Cortex of kidney (tissue), 1 donor: ENCODE measurements at places on chromosomes 13 and 19.

- DNase-seq, result no peak
These were observed 39.9 kb downstream of the MBNL2 start for GRCh38 chr13:97262058-97262457.

DNA sequence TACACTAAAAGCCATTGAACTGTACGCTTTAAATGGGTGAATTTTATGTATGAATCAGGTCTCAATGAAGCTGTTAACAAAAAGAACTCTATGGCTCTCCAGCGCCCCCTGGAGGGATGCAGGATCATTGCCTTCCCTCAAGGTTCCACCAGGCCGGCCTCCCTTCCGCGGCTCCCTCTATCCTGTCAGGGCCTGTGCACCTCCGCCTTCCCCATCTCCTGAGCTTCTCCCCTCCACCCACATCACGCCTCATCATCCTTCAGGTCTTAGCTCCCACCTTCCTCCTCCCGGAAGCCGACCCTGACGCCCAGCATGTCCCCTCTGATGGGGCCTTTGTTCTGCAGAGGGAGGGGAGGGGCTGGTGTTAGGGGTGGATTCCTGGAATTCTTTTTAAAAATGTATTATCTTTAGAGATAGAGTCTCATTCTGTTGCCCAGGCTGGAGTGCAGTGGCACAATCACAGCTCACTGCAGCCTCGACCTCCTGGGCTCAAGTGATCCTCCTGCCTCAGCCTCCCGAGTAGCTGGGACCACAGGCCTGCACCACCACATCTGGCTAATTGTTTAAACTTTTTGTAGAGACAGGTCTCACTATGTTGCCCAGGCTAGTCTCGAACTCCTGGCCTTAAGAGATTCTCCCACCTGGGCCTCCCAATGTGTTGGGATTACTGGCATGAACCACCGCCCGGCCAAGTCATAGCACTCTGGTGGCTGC, 27.7 kb downstream of the MEIS3 start:
- no peak for DNase-seq

DNA sequence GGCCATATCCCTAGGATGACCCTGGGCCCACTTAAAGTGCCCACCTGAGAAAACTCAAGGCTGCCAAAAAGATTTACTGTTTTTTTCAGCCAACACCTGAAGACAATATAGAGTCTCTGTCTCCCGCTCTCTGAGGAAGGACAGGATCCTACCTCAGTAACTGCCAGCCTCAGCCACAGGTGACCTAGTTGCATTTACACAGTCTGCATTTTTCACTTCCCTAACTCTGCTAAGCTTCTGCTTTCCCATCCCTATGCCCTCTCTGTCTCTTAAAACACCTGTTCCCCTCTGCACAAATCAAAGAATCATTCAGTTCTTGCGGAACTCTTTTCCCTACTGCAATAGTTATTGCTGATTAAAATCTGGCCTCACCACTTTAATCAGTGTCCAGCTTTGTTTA, 609.5 kb downstream of the UQCRFS1 start:
- DNase-seq, result no peak

DNA sequence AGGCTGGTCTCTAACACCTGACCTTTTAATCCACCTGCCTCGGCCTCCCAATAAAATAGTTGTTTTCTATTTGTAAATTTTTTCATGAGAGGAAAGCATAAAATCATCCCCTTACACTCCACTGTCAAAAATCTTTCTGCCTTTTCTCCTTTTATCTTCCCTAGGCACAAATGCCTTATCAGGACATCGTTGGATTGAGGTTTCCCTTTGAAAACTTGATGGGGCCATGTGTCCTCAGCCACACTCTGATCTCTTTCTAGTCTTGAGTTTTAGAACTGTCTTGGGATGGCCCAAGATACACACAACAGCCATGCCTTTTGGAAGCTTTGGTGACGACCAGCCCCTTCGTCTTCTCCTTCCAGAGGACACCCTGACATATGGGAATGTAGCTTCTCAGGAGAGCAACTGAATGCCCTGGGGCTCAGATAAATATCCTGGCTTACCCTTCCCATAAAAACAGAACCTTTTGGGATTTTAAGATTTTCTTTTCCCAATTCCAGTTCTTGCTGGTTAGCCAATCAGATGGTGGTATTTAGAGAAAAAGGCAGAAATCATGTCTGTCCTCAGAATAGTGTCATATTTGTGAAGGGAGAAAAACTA, 112.4 kb downstream of the ZNF429 start:
- DNase-seq, result no peak

DNA sequence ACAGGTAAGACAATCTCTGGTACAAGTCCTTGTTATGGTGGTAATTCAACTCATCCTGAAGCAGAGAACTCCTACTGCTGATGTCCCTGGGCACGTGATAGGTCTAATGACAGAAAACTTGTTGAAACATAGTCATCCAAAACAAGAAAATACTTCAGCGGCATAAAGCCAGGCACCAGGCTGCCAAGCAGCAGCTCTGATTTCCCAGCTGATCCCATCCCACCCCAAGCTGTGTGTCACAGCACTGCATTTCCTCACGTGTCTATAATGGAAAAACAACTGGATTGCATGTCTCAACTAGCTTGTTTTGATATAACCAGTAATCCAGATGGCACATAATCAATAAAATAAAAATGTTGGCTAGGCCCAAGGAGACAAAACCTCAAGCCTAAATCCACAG, 64.8 kb downstream of the MIPEP start:
- no peak for DNase-seq

DNA sequence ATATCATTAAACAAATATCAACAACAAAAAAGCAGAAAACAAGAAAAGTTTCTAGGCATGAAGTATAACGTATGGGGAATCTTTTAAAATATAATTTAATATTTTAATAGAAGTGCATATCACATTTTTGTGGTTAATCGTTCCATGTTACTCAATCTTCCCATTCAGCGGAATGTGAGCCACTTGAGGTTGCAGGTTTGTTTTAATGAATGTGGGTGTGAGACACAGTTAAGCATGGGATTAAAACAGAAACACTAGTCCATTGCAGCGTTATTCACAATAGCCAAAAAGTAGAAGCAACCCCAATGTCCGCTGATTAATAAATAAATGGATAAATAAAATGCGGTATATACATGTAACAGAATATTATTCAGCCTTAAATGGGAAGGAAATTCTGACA, 146.0 kb downstream of the NDFIP2 start:
- DNase-seq, result no peak

DNA sequence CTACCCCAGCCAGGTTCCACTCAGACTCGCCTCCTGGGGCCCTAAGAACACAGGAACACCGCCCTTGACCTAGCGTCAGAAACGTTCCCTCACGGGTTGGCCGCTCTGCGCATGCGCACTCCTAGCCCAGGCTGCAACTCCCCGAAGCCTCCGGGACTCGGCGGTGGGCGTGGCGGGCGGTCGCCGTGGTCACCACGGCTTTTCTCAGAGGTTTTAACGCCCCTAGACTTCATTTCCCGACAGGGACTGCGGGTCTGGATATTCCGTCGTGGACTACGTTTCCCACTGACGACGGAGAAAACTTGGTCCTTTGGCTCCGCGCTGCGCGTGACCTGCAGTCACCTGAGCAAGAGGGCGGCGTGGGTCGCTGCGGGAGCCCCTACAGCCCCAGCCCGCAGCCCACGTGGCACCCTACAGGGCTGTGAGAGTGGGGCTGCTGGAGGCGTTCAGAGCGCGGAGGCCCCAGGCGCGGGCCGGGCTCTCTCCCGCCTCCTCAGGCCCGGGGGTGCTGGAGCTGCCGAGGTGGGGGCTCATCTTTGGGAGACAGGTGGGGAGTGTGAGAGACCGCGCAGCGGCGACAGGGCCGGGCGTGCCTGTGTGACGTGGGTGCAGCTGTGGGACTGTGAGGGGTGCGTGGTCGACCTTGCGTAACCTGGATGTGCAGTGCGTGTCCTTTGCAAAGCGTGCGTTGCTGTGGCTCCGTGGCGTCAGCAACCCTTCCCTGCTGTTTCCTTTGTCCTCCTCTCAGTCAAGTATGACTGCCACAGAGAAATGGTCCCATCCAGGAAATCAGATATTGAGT, 38.0 kb upstream of the ZNF573 start:
- peak; percentile 42 for DNase-seq

DNA sequence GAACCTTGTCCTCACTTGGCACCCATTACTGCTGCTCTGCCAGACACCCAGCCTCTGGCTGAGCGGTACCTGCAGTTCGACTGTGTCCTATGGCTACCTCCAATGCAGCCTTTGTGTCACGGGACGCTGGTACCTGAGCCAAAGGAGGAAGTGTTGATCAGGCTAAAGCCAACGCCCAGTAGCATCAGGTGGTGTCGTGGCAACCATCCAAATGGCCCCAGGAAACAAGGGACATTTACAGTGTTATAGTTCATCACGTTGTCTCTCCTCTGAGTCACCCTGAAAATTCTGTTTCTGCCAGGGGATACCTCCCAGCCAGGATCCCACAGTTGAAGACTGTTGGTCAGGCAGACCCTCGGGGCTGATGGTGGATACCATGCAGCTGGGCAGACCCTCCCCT, 10.1 kb downstream of the RHPN2 start:
- no peak for DNase-seq

DNA sequence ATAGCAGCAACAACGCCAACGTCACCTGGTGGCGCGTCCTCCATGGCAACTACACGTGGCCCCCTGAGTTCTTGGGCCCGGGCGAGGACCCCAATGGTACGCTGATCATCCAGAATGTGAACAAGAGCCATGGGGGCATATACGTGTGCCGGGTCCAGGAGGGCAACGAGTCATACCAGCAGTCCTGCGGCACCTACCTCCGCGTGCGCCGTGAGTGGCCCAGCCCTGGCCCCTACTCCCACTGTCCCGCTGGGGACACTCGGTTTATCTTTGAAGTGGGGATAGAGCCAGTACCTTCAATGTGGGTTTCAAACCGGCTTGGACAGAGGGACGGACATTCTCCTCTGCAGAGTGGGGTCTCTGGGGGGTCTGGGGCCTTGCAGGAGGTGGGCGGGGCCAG, 2.0 kb downstream of the CD79A start:
- no peak for DNase-seq

- no peak for DNase-seq
These were observed 84.3 kb downstream of the FGF14 start for GRCh38 chr13:102317593-102317992.

GRCh38 chr19:4140237-4140711, 13.2 kb upstream of the CREB3L3 start:
- no peak for DNase-seq

DNA sequence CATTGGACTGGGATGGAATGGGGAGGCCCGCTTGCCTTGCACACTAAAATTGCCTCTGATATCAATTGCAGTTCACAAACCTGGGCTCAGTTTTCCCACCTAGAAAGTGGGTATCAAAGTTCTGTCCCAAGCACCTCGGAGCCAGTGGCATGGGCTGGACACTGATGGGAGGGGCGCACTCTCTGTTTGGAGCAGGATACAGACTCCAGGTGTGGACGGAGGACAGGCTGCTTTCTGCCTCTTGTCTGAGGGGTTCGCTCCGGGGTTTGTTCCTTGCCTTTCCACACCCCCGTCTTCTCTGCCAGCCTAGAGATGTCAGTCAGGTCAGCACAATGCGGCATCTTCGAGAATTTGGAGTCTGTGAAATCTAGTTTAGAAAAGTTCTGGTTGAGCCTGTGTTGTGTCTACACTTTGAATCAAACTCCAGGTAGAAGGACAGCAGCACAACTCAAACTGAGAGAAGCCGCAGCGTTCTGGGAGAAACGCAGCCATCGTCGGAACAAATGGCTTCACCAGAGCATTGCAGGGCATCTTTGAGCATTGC, 141.9 kb downstream of the TEX29 start:
- DNase-seq, result no peak

DNA sequence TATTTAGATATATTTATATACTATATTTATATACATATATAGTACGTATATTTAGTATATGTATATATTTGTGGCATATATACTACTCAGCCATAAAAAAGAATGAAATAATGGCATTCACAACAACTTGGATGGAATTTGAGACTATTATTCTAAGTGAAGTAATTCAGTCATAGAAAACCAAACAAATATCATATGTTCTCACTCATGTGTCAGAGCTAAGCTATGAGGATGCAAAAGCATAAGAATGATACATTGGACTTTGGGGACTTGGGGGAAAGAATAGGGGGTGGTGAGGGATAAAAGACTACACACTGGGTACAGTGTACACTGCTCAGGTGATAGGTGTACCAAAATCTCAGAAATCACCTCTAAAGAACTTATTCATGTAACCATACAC, 1015.7 kb downstream of the EFNB2 start:
- no peak for DNase-seq

DNA sequence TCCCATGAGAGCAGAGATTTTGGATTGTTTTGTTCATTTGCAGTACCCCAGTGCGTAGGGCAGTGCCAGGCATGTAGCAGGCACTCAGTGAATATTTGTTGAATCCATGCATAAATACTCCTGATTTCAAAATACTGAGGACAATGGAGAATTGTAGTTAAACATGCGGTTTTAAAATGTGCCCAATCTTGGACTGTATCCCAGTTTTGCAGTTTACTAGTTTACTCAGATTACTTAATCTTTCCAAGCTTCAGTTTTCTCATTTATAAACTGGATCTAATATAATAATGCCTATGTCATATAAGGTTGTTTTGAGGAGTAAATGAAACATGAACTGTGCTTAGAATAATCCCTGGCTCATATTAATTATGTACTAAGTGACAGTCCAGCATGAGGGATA, 39.0 kb downstream of the RCBTB2 start:
- no peak for DNase-seq

DNA sequence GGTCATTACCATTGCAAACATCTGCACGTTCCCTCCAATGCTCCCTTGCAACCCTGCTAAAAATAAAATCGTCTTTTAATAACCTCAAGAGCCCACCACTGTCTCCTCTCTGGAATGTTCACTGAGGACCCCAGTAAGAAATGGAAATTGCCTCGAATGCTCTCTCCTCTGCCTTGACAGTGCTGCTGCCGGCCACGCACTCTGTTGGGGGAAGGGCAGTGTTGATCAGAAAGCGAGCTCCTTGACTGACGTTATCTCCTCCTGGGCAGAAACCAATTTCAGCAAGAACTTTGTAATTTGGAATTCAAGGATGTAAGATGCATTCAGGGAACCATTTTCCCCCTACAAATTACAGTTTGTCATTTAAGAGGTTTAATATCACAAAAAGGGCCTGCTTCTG, 718.5 kb downstream of the UQCRFS1 start:
- no peak for DNase-seq

DNA sequence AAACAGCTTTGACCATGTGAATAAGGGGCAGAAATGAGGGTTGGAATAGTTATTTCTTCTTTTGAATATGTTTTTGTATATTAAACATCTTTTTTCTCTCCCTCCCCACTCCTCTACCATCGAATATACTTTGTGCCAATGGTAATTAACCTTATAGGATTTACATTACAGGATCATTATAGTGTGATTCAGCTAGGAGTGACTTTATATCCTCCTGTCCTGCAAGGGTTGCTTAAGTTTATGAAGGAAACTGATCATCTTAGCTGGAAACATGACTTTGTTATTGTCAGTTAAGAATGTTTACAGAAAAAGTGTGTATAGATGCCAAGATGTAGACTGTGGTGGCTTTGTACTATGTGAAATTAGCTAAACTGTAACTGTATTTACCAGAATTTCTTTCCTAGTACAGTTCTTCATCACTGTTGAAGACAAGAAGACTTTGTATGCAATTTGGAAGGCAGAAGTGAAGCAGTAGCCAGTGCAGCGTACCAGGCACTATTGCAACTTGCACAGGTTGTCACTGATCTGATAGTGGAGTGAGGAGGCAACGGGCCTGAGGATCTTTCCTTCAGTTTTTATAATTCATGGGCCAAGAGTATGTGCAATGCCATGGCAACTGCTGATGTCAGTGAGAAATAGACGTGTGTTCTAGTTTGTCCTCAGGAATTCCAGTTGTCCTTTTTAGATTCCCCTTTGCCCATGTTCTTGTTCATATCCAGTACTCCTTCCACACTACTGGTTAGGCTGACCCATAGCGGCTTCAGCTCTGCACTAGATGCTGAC, 8.2 kb upstream of the PAN3 start:
- DNase-seq, result no peak
